ENCODE measurements at places on chromosomes 2 and 18.
A peak's percentile ranks its signal among the peaks of the same experiment; 100 is the strongest.

DNA sequence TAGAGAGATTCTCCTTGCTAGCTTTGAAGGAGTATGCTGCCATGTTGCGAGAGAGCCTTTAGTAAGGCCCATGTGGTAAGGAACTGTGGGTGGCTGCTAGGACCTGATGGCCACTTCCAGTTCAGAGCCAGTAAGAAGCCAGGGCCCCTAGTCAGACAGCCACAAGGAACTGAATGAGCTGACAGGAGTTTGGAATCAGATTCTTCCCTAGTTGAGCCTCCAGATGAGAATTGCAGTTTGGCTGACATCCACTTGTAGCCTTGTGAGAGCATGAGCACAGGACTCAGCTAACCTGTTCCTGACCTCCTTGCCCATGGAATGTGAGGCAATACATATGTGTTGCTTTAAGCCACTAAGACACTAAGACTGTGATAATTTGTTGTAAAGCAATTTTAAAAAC, 1.2 kb upstream of the WDR7 start:
- DNase-seq: no peak

DNA sequence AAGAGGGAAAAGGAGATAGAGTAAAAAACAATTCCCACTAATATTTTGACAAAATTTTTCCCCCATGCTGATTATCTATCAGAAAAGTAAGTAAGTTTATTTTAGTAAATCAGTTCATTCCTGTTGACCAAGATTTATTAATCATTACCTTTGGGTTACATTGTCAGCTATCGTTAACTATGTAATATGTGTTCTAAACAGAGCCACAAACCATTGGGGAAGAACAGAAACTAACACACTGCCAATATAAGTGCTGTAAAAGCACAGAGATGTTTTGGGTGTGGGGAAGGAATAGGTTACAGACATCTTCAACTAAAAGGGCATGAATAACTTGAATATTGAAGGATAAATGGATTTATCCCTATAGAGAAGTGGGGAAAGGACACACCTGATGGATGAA, 42.5 kb upstream of the ACADL start:
- DNase-seq: no peak

GRCh38 chr18:52678034-52678433, 338.0 kb downstream of the DCC start:
- no peak for DNase-seq

DNA sequence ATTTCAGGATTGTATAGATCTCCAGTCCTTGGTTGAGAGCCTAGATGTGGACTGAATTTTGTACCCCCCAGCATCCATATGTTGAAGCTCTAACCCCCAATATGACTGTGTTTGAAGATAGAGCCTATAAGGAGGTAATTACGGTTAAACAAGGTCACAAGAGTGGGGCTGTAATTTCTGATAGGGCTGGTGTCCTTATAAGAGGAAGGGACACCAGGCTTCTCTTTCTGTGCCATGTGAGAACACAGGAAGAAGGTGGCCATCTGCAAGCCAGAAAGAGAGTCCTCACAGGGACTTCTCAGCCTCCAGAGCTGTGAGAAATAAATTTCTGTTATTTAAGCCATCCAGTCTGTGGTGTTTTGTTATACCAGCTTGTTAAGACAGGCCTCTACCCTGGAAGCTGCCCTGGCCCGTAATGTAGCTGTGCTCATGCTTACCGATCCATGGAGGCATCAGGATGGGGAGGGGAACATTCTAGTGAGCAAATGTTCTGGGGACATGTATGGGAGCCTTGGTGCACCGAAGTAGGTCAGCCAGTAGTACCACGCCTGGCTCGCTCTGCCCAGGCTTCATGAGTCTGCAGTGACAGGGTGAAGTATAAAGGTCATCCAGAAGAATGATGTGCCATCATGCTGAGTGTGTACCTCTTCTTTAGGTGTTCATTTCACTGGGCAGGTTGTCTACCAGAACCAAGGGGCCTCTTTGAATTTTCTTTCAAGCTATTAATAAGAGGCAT, 16.1 kb downstream of the RASGRP3 start:
- DNase-seq: no peak

DNA sequence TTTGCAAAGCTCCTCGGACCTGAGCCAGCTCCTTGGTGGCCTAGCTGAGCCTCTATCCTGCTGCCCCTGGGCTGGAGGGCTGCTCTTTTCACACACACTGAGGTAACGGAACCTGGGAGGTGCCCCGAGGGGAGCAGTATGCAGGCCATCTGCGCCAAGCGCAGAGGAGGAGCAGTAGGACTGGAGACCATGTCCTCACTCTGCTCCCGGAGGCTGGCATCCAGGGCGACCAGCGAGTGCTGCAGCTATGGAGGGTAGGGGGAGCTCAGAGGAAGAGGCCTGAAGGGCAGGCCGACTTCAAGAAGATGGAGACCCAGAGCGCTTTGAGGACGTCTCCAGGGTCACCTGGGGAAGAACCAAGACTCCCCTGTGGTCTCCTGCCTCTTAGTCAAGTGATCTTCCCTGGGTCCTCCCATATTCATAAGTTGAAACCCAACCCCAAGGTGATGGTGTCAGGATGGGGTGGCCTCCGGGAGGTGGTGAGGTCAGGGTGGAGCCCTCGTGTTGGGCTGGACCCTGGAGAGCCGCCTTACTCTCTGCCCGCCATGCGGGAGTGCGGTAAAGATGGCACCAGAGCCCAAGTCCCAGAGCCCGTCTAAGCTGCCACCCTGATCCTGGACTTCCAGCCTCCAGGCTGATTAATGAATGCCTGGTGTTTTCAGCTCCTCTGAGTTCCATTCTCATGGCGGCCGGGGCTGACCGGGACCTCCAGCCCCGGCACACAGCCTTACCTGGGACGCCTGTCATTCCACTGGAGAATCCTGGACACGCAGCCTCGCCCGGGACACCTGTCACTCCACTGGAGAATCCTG, 160.7 kb downstream of the NDUFA10 start:
- no peak for DNase-seq

DNA sequence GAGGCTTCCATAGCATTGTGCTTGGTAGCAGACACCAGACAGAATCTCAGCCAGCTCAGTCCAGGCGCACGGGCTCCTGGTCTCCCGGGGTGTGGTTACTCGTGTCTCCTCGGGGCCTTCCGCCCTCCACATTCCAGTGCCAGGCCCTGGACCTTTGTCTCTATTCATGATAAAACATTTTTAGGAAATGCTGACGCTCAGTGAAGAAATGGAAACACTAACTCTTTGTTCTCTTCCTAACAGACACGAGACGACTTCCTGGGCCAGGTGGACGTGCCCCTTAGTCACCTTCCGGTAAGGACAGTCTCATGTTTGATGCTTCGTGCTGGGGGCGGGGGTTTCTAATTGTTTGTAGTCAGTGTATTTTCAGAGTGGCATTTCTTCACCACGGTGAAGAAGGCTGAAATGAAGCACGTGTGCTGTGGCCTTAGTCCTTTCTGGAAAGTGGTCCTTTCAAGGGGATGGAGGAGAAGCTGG, 271.8 kb downstream of the NEDD4L start:
- DNase-seq: no peak

DNA sequence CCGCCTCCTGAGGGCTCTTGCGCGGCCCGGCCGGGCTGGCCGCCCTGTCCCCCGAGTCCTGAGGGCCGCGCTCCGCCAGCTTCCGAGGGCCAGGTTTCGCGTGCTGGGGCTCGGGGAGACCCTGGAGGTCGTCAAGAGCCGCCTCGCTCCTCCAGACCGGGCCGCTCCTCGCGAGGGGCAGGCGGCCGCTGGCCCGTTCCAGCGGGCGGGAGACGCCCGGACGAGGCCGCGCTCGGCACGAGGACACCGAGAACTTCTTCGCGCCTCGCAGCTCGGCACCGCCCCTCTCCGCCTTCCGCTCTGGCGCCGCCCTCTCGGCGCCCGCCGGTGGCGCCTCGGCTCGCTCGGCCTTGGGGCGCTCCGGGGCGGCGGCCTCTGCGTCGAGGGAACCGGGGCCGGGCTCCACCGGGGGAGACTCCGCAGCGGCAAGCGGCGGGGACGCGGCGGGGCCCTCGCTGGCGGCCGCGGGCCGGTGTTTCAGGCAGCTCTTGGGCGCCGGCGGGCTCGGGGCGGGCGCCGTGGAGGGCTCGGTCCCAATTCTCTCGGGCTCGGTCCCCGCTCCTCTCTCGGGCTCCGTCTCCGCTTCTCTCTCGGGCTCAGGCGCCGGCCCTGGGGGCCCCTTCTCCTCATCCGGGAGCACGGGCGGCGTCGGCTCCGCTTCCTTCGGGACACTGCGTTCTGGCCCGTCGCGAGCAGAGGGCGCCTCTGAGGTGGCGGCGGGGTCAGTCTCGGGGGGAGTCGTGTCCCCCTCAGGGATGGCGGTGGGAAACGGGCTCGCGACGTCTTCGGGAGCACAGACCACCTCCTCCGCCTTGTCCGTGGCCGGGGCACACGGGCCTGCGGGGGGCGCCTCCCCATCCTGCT, 91.6 kb upstream of the MGAT4A start:
- no peak for DNase-seq

GRCh38 chr2:221204699-221205098, 367.4 kb downstream of the EPHA4 start:
- peak; percentile 55 for DNase-seq

GRCh38 chr2:216052420-216052819, 29.2 kb downstream of the PECR start:
- no peak for DNase-seq

DNA sequence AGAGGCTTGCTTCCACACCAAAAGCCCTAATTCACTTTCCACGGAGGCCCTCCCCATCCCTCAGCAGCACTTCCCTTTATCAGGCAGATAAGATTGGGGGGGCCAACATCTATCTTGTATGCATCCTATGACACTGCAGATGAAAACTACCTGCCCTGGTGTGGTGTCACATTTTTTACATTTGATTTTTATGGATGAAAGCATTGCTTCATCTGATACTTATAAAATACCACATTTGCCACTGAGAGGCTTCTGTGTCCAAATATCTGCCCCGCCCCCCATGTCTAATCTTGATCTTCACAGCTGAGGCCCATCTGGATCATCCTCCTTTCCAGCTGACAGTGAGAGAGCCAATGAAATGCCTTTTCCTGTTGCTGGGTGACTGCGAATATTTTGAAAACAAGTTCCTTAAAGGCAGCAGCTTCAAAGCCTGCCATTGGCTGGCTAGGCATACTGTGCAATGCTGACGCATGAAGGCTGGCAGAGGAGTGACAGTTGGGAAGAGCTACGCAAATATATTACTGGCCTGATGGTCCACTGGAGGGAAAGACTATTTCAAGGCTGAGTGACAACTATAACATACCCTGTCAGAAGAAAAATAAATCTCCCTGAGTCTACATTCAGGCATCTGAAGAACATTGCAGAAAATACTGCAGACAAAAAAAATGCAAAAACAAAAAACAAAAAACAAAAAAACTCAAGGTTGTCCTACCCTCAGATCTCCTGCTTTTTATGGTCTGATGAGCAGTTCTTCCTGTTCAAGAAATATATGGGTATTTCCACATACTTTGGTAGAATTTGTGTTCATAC, 318.7 kb downstream of the PDE11A start:
- DNase-seq: peak; percentile 50
